ENCODE measurements at places on chromosomes 5 and 9.
A peak's percentile ranks its signal among the peaks of the same experiment; 100 is the strongest.

GRCh38 chr5:56169281-56169680, 63.8 kb downstream of the ANKRD55 start:
- no peak for DNase-seq

- DNase-seq = no peak
These were observed 455.3 kb downstream of the RAB3C start for GRCh38 chr5:59037941-59038797.

GRCh38 chr5:99176186-99176585, 247.4 kb upstream of the CHD1 start:
- DNase-seq = no peak

- DNase-seq = no peak
These were observed 57.6 kb downstream of the OTULIN start for GRCh38 chr5:14721990-14722656.

GRCh38 chr5:157372472-157372822, 87.6 kb upstream of the NIPAL4 start:
- DNase-seq = no peak

GRCh38 chr9:137445275-137445807, 4.2 kb upstream of the ENTPD8 start:
- peak; percentile 87 for DNase-seq

- no peak for DNase-seq
These were observed 178.6 kb downstream of the FGF18 start for GRCh38 chr5:171597946-171598640.
